HCEC 1CT (cell line): ENCODE measurements at places on chromosomes 1 and 21.

- no peak for DNase-seq
Measured at GRCh38 chr1:162193815-162194214, 124.3 kb downstream of the NOS1AP start.

GRCh38 chr21:44767834-44768831 lies 33.5 kb downstream of the UBE2G2 start:
- DNase-seq, result no peak

- no peak for DNase-seq
Measured at GRCh38 chr1:32706491-32706890, 3.9 kb upstream of the SYNC start.

DNA sequence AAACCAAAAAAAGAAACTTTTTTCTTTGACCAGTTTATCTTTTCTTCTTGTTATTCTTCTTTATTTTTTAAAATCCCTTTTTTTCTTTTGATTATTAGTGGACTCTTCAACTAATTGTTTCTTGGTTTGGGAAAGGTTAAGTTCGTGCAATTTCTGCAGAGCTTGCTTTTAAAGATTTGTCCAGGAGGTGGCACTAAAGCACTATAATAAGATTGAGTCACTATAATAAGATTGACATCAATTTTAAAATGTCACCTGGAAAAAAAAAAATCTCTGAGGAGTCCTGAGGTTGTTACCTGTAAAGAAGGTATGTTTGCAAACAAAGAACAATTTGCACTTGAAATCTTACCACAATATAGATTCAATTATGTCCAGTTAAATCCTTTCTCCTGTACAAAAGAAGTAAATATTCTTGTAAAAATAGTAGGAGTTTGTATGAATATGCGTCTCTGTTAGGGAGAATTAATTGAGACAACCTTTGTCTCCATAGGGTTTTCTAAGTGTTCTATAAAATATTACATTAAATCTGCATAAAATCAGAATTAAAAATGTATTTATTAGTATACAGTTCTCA lies 166.7 kb downstream of the ADGRL4 start:
- peak; percentile 35 for DNase-seq

- DNase-seq, result no peak
Measured at GRCh38 chr1:77057994-77058585, 161.1 kb downstream of the PIGK start.
